Naive thymus-derived CD8-positive, alpha-beta T cell (primary cell): ENCODE measurements at places on chromosomes 7 and 10. TPM values are rescaled to one million over a fixed set of nuclear protein-coding genes. Genes with fewer than 3 reads are reported as not detected.

The MMD2 gene
- not detected for total RNA-seq

- no peak for DNase-seq
These were observed 10.1 kb downstream of the GPR146 start for GRCh38 chr7:1054438-1054837.

DNA sequence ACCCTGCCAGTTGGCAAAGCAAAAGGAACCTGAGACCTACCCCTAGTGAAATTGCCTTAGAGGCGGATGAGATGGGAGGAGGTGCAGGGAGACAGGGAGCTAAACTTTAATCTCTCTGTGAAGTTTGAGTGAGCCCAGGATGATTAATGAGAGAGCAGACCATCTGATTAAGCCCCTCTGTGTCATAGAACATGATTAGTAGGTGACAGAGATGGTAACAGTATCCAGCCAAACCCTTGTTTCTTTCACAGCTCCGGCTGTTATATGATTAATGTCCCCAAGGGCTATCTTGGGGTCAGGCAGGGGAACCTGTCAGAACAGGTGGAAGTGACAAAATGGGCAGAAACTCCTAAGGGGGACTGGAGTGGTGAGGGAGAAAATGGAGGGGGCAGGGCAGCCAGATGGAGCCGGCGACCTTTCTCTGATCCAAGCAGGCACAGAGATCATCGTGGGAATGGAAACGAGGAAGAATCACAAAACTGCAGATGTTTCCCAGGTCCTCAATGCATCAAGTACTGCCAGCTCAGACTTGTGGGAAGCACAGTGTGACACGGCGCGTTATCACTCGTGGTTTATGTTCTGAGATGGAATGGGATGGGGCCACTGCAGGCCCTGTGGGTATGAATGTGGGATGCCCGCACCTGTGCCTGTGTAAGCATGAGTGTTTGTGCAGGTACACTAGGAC lies 684.2 kb downstream of the LRMDA start:
- no peak for DNase-seq

DNA sequence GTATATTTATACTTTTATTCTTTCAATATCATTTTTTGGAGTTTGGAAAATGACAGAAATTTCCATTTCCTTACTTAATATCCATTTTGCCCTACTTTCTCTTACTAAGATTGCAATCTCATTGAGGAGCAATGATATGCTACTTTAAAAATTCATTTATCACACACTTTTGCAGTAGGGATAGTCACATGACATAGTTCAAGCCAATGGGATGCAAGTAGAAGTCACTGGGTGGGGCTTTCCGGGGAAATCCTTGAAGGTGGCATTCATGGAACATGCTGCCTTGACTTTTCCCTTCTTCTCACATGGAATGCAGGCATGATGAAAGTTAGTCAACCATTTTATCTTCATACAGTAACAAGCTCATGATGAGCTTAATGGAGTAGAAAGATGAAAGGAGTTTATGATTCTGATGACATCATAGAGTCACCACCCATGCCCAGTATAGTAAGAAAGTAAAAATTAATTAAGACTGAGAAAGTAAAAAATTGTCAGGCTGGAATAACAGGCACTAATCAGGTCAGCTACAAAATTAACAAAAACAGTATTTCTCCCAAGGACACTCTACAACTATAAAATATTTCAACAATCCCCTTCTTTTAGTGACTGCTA lies 33.4 kb downstream of the IQUB start:
- DNase-seq = no peak

The MRPS24 gene
- total RNA-seq = 58.0 TPM

DNA sequence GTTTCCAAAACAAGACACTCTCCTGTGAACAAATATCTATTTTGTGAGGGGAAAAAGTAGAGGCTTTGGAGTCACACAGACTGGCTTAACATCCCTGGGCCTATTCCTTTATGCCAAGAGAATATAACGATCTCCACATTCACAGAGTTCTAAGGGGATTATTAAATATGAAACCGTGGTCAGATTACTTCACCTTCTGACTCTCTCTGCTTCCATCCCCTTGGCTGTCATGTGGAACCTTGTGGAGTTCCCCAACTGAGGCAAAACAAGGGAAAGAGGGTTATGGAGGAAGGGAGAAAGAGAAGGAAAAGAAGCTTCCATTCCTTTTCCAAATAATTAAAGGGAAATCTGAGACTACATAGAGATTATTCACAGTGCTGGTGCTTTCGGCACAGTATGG lies 55.5 kb upstream of the ATP6V0A4 start:
- no peak for DNase-seq

- DNase-seq = no peak
These were observed 90.7 kb upstream of the C1QL3 start for GRCh38 chr10:16612115-16612980.

- DNase-seq = no peak
These were observed 148.8 kb downstream of the NPSR1 start for GRCh38 chr7:34806831-34807230.
